Activated CD4-positive, alpha-beta T cell treated with anti-CD3 and anti-CD28 coated beads, Interleukin-2, amount 10 ng/mL, durations not matched to agents 7 days and 5 days (primary cell): ENCODE measurements at places on chromosomes 3 and 15. TPM values are rescaled to one million over a fixed set of nuclear protein-coding genes. Genes with fewer than 3 reads are reported as not detected.

Gene CHST13
- total RNA-seq, result not detected

Gene CLDN16
- not detected for total RNA-seq

Gene CCR8
- total RNA-seq, result 1.9 TPM

Gene HRH1
- total RNA-seq, result 0.27 TPM

- no peaks in the 10 kb centered on the region for H3K36me3 ChIP-seq
- no peak overlapping the region for H3K4me3 ChIP-seq
- no peaks in the 10 kb centered on the region for H3K4me1 ChIP-seq
- no peak overlapping the region for H3K27ac ChIP-seq
- DNase-seq, result no peak
- H3K27me3 ChIP-seq, result no peaks in the 10 kb centered on the region
These were observed 118.4 kb upstream of the ROBO1 start for GRCh38 chr3:79886204-79886603.

DNA sequence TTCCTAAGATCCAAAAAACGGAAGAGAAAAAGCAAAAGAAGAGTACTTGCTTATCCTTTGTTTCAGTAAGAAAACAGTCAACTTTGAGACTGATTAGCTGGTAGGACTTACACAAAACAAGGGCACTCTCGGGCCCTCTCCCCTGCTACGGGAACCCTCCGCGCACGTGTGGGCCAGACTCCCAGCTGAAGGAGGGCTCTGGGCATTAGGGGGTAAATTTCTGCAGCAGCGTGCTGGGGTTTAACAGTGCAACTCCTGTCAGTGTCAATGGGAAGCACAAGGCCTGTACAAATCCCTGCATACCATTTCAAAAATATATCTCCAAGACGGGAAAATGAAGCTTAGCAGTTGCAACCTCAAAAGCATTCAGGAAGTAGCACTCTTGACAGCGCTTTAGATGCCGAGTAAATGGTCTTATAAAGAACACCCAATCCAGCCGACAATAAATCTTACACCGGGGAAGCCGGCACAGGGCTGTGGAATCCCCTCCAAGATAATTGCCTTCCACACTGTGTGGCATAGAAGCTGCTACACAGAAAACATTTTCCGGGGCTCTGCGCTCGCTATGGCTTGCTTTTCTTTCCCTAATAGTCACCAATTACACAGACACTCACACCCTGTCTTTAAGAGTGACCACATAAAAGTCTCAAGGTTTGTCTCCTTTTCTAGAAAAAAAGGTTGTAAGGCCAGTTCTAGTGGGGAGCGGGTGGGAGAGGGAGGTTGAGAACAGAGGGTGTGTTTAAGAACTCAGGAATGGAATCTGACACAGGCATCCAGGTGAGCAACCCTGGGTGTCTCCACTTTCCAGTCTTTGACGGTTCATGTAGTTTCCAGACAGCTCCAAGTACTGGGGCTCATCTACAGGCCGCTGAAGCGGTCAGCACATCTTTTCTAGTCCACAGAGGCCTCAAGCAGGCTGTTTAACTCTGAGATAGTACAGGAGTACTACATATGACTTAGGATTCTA is 512.7 kb downstream of the FOXP1 start:
- no peak overlapping the region for H3K4me3 ChIP-seq
- peaks cover 63% of the 10 kb centered on the region for H3K4me1 ChIP-seq
- DNase-seq, result no peak
- no peaks in the 10 kb centered on the region for H3K27me3 ChIP-seq
- H3K27ac ChIP-seq, result peak overlapping the region; percentile 32

DNA sequence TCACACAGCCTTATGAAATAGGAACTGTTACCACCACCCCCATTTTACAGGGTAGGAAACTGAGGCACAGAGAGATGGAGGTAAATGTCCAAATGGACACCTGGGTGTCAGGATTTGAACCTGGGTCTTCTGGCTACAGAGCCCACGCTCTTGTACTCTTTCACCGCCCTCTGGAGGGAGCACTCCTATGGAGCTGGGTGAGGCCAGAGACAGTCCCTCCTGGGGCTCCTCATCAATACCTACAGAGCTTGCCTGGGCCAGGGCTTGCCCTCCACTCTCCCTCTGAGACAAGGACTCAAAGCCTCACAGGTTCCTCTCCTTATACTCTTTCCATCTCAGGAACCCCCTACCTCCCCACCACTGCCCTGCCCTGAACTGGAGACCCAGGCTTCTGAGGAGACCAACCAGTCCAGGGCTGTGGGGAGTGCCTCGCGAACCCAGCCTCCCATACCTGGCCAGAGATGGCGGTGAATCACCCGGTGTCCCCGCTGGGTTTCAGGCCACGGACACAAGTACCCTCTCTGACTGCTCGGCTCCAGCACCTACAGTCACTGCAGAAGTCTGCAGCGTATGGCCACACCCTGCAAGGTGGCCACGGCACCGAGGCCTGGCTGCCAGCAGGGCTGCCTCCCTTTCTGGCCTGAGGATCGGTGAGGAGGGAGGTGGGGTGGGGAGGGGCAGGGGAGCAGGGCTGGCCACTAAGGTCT is 22.1 kb upstream of the ATP2B2 start:
- DNase-seq, result no peak
- peaks cover 34% of the 10 kb centered on the region for H3K27me3 ChIP-seq
- no peak overlapping the region for H3K4me3 ChIP-seq

DNA sequence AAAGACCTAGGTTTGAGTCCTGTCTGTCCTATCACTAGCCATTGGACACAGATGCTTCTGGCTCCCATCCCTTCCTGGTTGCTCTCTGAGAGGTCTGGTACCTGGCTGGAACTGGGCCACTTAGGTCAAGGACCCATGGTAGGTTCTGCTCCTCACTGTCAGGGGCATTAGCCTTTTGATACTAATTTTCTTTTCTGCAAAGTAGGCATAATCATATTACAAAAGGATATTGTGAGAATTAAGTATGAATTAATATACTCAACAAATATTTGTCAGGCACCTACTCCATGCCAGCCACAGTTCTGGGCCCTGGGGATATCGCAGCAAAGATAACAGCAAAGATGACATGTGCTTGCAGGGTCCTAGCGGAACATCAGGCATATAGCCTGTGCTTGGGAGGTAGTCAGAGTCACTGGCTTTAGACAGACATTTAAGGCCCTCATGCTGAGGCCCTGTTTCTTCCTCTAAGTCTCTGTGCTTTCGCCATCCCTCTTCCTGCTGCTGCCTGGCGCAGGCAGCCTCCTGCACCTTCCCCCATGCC is 25.6 kb upstream of the LCTL start:
- H3K36me3 ChIP-seq, result no peaks in the 10 kb centered on the region
- H3K4me3 ChIP-seq, result no peak overlapping the region
- H3K27me3 ChIP-seq, result no peaks in the 10 kb centered on the region
- DNase-seq, result no peak
- no peaks in the 10 kb centered on the region for H3K4me1 ChIP-seq
- no peak overlapping the region for H3K27ac ChIP-seq

- H3K4me1 ChIP-seq, result no peaks in the 10 kb centered on the region
- no peak overlapping the region for H3K4me3 ChIP-seq
- peaks cover 5% of the 10 kb centered on the region for H3K27me3 ChIP-seq
- no peak for DNase-seq
- H3K36me3 ChIP-seq, result no peaks in the 10 kb centered on the region
- no peak overlapping the region for H3K27ac ChIP-seq
These were observed 416.5 kb upstream of the TGFBR2 start for GRCh38 chr3:30189900-30190299.

DNA sequence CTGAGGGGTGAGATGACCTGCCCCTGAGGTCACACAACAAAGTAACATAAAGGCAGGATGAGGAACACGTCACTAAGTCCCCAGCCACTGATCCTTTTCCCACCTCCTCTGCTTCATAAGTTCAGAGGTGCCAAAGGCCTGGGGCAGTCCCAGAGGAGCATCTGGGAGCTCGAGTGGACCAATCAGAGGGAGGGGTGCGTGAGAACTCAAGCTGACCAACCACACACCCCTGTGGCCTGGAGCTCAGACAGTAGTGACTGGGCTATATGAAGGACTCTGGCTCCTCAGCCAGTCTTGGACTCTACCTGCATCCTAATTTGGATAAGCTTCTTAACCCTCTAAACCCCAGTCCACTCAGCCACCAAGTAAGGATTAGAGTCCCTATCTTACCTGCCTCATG is 28.0 kb upstream of the CAV3 start:
- H3K4me3 ChIP-seq, result no peak overlapping the region
- H3K27ac ChIP-seq, result no peak overlapping the region
- no peaks in the 10 kb centered on the region for H3K36me3 ChIP-seq
- no peaks in the 10 kb centered on the region for H3K27me3 ChIP-seq
- no peak for DNase-seq
